ENCODE measurements at places on chromosomes 12 and 14. TPM values are rescaled to one million over a fixed set of nuclear protein-coding genes. Genes with fewer than 3 reads are reported as not detected.

CINP gene
- total RNA-seq: 32.6 TPM

EGLN3 gene
- total RNA-seq: 2.5 TPM

NCOR2 gene
- total RNA-seq: 86.7 TPM

ALDH1L2 gene
- 0.14 TPM for total RNA-seq

TOMM20L gene
- total RNA-seq: not detected

CALM1 gene
- total RNA-seq: 735 TPM

PLA2G1B gene
- not detected for total RNA-seq

CLEC6A gene
- not detected for total RNA-seq

HHIPL1 gene
- 0.34 TPM for total RNA-seq

CIROP gene
- total RNA-seq: not detected

CCDC184 gene
- not detected for total RNA-seq

DAO gene
- total RNA-seq: not detected

CCND2 gene
- 89.3 TPM for total RNA-seq

RPGRIP1 gene
- not detected for total RNA-seq

ANKRD9 gene
- 1.6 TPM for total RNA-seq

SPIC gene
- total RNA-seq: not detected

TAS2R7 gene
- not detected for total RNA-seq

MYO1H gene
- not detected for total RNA-seq
